Stimulated activated CD4-positive, alpha-beta T cell treated with anti-CD3 and anti-CD28 coated beads, Interleukin-1b, Interleukin-23, amount 100 ng/mL, for 48 hours (primary cell): ENCODE measurements at places on chromosomes 2 and 18.

- no peak for DNase-seq
Observed at GRCh38 chr18:31683106-31683505, 1.3 kb downstream of the B4GALT6 start.

DNA sequence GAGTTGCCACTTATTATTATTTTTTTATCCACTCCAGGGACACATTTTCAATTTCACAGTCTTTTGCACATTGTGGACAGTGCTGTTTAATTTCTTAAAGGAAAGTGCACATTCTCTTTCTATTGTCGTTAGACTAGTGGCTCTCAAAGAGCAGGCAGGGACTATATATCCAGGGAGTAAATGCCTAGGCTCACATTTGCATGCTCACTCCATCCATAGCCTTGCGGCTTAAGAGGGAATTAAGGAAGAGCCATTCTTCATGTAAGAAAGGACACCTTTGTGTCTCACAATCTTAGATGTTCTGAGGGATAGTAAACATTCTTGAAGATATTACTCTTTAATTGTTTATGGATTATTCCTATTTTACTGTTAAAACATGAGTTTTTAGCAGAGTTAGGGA is 70.8 kb downstream of the FIGN start:
- no peak for DNase-seq

GRCh38 chr2:68475576-68475975 is 8.2 kb downstream of the APLF start:
- DNase-seq = no peak

DNA sequence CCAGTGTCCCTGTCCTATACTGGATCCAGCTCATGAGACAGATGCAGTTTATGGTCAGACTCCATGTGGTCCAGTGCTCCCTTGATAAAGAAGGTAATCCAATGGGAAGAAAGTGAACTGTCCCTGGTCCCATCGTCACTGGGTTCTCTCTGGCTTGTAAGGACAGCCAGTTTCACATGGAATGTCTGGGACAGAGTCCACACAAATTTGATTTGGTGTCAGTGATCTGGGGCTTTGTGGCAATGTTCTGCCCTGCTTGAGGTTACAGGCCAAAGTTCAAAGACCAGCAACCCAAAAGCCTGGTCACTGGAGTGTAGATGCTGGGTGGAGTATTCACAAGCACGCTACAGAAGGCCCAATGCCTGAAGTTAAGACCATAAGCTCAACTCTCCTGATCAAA is 22.2 kb upstream of the FHL2 start:
- DNase-seq = no peak

DNA sequence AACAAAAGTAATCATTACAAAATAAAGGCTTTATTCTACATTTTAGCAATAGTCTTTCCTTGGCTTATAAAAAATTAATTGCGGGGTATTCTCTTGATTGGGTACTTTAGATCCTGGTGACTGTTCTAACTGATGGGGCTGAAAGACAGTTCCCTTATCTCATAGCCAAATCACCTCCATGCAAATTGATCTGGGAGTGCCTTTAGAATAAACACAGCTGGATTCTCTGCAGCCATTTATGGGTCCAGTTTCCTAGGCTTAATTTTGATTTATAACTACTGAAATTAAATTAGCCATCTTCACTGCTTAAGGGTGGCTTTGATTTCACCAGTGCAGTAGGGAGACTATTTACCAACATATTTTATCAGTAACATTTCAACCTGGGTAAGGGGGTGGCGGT is 337.1 kb downstream of the NRXN1 start:
- no peak for DNase-seq

DNA sequence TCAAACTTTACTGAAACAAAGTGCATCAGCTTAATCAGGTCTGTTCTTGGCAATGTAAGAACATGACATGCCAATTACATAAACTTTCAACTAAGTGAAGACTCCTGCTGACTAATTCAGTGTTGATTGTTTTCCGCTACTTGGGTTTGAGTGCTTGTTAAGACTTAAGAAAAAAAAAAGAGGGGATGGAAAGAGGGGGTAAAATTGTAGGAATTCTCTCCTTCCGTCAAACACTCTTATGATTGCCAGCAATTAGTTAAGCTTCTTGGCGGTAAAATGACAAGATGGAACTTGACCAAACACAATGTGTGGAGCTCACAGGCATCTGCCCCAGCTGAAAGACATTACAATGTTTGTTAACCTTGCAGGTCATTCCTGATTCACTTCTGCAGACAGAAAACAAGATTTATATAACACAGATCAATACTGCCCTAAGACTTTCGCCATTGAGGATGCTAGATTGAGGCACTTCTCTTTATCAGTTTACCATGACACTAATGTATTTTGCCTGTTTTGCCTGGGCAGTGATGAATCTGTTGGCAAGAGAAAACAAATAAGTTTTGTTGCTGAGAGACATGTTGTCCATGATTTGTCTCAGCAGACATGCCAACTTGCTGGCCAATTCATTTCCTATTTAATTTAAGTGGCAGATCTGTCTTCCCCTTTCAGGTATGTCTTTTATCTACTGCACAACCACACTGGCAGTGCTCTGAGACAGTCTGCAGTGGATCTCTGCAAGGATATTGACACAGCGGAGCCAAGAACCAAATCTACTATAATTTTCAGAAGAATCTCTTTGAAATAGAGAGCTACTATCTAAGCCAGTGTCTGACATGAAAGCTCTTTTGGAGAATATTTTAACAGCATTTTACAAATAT is 410.0 kb upstream of the KCNH7 start:
- DNase-seq = no peak

- no peak for DNase-seq
Observed at GRCh38 chr2:105494683-105495425, 96.0 kb upstream of the FHL2 start.

DNA sequence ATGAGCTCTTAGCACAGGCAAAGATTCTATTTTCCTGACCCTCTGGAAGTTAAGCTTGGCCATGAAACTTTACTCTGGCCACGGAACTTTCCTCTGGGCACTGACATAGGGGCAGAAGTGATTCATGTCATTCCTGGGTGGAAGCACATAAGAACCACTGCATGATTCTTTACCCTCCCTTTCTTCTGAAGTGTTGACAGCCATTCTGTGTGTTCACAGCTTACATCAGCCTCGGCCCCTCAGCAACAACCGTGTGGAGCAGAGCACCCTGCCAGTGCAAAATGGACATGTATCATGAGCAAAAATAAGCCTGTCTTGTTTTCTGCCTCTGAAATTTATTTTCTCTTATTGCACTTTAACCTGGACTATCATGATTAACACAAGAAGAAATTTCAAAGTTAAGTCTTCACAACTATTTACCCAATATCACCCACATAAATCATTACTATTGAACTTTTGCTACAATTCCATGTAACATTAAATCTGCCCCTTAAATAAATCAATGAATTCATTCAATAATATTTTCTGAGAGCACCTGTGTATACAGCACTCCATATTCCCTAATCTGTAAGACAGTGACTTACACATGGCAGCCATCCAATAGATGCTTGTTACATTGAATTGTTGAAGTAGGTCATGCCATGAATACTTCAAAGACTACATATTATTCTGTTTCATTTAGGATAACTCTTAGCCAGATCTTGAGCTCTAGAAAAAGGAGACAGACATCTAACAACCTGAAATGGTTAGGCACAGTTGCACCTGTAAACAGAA is 531.9 kb downstream of the IRS1 start:
- DNase-seq = no peak

GRCh38 chr18:7388741-7389140 is 157.9 kb downstream of the LRRC30 start:
- DNase-seq = no peak

GRCh38 chr18:51151568-51152511 is 45.6 kb downstream of the MEX3C start:
- DNase-seq = peak; percentile 75

- DNase-seq = no peak
Observed at GRCh38 chr2:234852035-234852434, 99.8 kb upstream of the SH3BP4 start.
